ENCODE measurements at places on chromosomes 3 and 15.

DNA sequence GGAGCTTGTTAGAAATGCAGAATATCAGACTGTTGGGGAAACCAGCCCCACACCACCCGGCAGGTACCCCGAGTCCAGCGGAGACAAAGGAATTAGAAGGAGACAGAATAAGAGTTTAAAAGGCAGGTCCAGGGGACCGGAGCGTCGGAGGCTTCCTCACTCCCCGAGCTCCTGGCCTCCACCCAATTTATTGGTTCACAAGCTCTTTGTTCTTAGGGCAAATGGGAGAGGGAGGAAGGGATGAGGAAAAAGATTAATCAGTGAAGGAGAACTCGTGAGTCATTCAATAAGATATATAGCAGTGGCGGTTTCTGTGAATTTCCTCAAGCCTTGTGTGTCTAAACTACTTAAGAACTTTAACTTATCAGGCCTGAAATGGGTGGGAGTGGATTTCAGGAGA, 32.1 kb upstream of the WDR72 start:
- DNase-seq, result no peak

GRCh38 chr15:67841513-67841762, 1.6 kb upstream of the RNU6-1 start:
- no peak for DNase-seq

DNA sequence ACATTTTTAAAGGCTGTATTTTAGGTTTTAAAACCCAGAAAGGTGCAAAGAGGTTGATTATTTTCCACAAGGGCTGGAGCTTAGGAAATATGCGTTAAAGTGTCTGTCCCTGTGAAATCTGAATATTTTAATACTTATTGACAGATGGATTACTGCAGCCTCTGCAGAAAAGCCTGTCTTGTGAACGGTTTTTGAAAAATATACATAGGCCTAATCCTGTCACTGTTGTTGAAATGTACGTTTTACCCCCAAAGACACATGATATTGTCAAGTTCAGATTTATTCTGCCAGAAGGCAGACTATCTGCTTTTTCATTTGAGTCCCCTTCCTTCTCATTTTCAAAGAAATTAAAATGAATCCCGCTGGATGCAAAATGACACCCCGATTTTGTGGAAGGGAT, 2.2 kb upstream of the BCL6 start:
- no peak for DNase-seq

GRCh38 chr15:90049666-90050604, 48.8 kb downstream of the ZNF710 start:
- DNase-seq, result no peak

GRCh38 chr3:192817506-192817905, 90.2 kb upstream of the FGF12 start:
- DNase-seq, result no peak
